ENCODE measurements at places on chromosomes 12 and 14. TPM values are rescaled to one million over a fixed set of nuclear protein-coding genes. Genes with fewer than 3 reads are reported as not detected.

GRCh38 chr14:51490205-51490604 is 161.5 kb upstream of the FRMD6 start:
- H3K27me3 ChIP-seq, result no peaks in the 10 kb centered on the region
- no peaks in the 10 kb centered on the region for H3K36me3 ChIP-seq
- H3K4me1 ChIP-seq, result no peaks in the 10 kb centered on the region

OR10G3 gene
- total RNA-seq, result not detected

- no peaks in the 10 kb centered on the region for H3K36me3 ChIP-seq
- H3K4me3 ChIP-seq, result peak within 1 kb of the TSS; percentile 72
- H3K27ac ChIP-seq, result peak within 1 kb of the TSS; percentile 86
- no peaks in the 10 kb centered on the region for H3K27me3 ChIP-seq
- DNase-seq, result peak; percentile 89
Observed at GRCh38 chr12:102119674-102120563, at the start of the genes NUP37 and PARPBP. Gene NUP37, minus strand, starts transcription at chr12:102120114. Its CDS starts 1,596 bp downstream, at chr12:102118518. Gene PARPBP, plus strand, starts transcription at chr12:102120183. Its CDS starts 3,706 bp downstream, at chr12:102123889.

CAND1 gene
- 30.2 TPM for total RNA-seq

MIPOL1 gene
- 52.1 TPM for total RNA-seq

DNA sequence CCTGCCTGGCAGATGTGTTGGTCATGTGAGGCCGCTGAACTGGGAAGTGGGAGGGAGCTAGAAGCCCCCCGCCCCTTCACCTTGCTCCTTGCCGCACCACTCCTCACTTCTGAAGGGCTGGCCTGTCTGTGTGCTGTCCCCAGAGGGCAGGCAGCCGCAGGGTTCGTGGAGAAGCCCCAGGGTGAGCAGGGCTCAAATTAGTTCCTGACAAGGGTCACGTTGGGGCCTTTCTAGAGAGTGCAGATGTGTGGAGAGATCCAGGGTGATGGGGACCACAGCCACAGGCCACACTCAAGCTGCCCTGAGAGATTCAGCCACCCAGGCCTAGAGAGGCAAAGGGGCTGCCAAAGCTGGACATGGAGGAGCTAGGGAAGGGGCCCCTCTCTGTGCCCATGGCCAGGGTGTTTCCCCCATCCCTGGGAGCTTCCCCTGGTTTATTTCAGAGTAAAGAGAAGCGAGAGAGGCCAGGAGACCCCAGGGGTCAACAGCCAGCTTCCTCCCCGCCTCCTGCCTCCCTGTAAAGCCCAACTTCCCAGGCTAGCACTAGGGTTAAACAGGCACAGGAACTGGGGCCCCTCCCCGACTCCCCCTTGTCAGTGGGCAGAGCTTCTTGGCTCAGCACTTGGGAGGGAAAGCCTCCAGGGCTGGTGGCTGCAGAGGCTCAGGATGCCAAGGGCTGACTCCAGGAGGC is 16.2 kb downstream of the SLC25A29 start:
- no peaks in the 10 kb centered on the region for H3K36me3 ChIP-seq
- no peaks in the 10 kb centered on the region for H3K27me3 ChIP-seq
- no peak overlapping the region for H3K27ac ChIP-seq
- no peak overlapping the region for H3K4me3 ChIP-seq
- H3K4me1 ChIP-seq, result no peaks in the 10 kb centered on the region

DNA sequence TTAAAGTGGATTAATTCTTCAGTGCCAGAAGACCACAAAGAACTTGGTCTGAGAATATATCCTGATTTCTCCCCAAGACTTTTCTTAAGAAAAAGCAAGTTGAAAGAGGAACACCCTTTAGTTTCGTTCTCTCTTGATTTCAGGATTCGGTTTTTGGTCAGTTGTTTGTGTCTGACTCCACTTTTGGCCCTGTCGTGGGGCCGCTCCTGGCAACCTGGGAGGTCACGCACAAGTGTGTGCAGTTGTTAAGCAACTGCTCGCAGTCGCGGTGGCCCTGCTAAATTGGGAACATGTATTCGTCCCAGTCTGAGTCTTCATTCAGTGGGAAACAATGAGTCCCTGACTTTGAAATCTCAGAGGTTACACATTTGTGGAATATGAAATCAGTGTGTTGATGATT is 68.7 kb downstream of the RGS6 start:
- DNase-seq, result no peak
- no peaks in the 10 kb centered on the region for H3K4me1 ChIP-seq
- H3K36me3 ChIP-seq, result no peaks in the 10 kb centered on the region
- H3K27ac ChIP-seq, result no peak overlapping the region
- H3K27me3 ChIP-seq, result no peaks in the 10 kb centered on the region
- H3K4me3 ChIP-seq, result no peak overlapping the region

DNA sequence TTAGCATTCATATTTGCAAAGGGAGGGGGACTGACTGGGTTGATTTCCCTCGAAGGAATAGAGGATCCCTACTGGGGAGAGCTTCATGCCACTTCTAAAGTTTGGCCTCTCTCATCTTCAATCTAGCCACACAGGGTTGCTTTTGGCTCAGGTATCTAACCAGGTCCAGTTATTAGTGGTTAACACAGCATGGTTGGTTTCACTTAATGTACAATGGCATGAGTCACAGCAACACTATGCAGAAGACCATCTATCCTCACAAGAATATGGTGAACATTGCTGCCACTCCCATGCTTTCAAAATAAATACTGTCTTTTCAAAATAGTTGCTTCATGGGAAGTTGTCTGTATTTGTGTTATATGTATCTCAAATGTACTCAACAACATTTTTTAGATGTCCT is 6.6 kb upstream of the RAB3IP start:
- no peak overlapping the region for H3K4me3 ChIP-seq
- DNase-seq, result no peak
- H3K36me3 ChIP-seq, result no peaks in the 10 kb centered on the region
- no peaks in the 10 kb centered on the region for H3K4me1 ChIP-seq
- H3K27ac ChIP-seq, result no peak overlapping the region
- no peaks in the 10 kb centered on the region for H3K27me3 ChIP-seq

DNA sequence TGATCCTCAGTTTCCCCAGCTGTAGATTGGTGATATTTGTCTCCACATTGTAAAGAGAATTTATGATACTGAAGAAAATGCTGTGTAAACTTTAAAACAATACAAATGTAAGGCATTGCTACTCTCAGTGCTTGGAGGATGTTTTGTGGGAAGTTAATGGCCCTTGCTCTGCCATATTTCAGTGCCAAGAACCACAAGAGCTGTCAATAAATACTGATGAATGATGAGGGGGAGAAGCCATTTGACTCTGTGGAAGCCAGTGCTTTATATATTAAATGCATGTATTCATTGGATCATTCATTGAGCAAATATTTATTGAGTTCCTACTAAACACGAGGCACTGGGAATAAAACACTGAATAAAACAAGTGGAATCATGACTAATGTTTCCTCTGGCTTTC is 30.8 kb downstream of the CACNA1C start:
- H3K36me3 ChIP-seq, result no peaks in the 10 kb centered on the region
- H3K27me3 ChIP-seq, result no peaks in the 10 kb centered on the region
- DNase-seq, result no peak
- H3K27ac ChIP-seq, result peak overlapping the region; percentile 80

Measured in uterus (tissue), 4 donors.